Fibroblast of skin of back (primary cell): ENCODE measurements at places on chromosomes 5 and 9.

GRCh38 chr5:94402096-94402495 lies 216.3 kb downstream of the KIAA0825 start:
- peak; percentile 76 for DNase-seq

DNA sequence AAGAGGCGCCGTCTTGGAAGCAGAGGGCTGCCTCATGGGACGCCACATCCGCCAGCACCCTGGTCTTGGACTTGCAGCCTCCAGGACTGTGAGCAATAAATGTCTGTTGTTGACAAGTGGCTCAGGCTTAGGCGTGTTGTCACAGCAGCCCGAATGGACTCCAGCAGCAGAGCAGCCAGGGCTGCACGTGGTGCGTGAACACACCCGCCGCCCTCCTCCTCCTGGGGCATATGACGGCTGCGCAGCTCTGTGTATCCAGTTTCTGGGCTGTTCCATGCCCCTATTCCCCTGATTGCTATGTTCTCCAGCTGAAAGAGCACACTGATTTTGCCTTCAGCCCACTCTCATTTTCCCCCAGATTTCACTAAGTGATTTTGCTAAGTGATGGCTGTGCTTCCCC lies 36.0 kb upstream of the CLPTM1L start:
- DNase-seq: no peak

- peak; percentile 30 for DNase-seq
Observed at GRCh38 chr5:109479260-109479860, 69.6 kb upstream of the PJA2 start.

DNA sequence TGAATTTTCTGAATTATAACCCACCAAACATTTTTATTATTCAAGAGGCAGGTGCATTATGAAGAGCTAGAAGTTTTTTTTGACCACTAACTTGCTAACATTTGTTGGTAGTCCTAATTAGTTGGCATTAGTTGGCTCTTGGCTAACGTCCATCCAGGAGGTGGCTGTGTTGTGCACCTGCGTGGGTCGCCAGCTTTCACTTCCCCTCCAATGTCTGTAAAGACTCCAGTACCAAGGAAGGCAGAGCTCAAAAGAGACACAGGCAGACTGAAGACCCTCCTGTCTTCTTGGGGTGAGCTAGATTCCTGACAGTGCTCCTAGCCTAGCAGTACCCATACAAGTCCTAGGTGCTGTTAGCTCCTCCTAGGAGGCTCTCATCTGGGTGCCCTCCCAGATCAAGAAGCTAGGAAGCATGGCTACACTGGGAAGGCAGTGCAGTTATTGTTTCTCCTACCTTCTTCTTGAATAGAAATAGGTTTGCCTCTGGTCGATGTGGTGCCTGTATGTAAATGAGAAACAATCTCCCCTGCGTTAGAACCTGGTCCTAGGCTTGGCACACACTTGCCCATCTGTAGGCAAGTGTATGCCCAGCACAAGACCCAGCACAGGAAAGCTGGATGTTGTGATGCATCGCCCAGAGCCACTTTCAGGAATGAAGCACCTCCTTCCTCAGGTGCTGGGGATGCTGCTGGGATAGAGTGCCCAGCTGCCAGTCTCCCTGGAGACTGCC lies 190.9 kb downstream of the ICE1 start:
- DNase-seq: no peak

DNA sequence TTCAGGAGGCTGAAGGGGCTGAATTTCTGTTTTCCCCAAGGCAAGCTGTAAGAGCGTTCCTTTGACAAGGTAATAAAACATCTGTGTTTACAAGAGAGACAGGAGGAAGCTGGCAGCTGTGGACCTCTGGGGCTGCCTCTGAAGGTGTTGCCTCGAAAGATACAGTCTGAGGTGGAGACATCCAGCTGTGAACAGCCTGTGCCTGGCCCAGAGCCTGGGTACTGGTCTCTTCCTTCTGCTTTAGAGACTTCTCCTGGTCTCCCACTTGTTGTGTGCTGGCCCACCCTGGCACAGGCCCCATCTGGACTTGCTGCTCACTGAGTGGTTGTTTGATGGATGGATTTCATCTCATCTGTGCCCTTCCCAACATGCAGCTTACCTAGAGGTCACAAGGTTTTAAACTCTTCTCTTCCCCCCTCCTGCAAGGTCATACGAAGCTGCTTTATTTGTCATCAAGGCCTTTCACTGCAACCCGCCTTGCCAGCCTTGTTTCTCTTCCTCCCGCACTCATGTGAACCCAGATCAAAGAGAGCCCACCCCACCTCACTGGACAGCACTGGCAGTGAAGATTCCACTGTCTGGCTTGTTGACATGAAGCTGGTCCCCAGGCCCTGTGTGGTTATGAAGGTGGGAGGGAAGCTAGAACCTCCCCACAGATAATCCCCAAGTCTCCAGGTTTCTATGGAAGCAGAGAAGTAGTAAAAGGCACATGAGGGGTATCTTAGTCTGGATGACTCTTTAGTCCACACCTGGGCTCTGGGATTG lies 35.0 kb upstream of the ALDH1B1 start:
- no peak for DNase-seq
